ENCODE measurements at places on chromosomes 16 and 17. TPM values are rescaled to one million over a fixed set of nuclear protein-coding genes. Genes with fewer than 3 reads are reported as not detected.
A peak's percentile ranks its signal among the peaks of the same experiment; 100 is the strongest.

DNA sequence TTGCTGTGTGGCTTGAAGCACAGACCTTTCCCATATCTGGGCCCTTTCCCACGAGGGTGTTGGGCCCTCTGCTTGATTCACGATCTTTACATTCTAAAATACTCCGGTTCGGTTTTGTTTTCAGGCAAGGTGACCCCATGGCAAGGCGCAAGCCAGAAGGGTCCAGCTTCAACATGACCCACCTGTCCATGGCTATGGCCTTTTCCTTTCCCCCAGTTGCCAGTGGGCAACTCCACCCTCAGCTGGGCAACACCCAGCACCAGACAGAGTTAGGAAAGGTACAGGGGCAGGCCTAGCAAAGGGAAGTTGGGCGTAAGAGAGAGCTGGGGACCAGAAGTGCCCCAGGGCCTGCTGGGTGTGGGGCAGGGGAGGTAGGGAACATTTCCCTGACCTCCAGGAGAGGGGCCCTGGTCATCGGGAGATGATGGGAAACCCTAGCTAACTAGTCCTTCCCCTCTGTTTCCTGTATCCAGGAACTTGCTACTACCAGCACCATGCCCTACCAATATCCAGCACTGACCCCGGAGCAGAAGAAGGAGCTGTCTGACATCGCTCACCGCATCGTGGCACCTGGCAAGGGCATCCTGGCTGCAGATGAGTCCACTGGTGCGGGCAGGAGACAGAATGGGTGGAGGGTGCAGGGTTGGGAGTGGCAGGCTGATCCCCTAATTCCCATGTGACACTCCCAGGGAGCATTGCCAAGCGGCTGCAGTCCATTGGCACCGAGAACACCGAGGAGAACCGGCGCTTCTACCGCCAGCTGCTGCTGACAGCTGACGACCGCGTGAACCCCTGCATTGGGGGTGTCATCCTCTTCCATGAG is 1.4 kb downstream of the ALDOA start:
- peak; percentile 56 for DNase-seq

DNA sequence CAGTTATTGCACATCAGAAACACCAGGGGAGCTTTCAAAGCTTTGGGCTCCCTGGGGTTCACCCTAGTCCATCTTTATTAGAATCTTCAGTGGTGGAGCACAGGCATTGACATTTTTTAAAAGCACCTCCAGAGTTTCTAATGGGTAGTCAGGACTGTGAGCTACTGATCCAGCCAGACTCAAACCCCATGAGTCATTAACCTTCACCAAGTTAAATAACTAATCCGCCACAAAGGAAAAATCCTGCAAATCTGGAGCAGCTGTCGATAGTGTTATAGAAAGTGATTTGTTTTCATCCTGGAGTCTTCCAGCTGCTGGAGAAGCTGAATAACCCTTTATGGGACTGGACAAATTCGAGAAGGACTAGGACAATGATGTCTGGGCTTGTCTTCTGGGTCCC is 93.2 kb upstream of the PIRT start:
- DNase-seq = no peak

DNA sequence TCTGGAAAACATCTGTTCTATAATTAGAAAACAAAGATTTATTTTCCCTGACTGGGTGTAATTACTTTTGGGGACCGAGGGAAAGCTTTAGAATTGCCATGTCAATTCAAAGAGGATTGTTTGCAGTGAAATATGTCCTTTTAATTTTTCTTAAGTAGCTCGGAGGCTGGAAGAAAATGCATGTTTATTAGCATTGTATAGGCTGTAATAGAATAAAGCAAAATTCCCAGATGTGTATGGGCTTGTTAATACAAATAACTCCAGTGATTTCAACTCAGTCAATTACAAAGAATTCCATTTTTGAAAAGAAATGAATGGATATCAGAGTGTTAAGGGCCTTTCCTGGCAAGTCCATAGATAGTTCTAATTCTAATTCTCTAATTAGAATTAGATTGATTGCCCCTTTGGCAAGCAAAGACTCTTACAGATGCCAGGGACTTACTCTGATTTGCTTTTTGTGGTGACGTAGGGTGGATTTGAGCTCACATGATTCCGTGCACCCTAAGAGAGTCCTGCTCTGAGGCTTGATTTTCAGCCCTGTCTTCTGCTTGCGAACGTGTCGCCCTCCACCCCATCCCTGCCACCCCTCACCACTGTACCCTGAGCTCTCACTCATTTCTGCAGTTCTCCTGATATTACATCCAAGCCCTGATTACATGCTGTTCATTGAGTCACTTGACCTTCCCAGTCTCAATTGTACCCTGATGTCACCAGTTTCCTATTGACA is 70.0 kb upstream of the FAM20A start:
- no peak for DNase-seq

- no peak for DNase-seq
Observed at GRCh38 chr17:4626734-4627256, 14.7 kb downstream of the ALOX15 start.

- DNase-seq = no peak
Observed at GRCh38 chr16:47316442-47317015, 144.3 kb downstream of the ITFG1 start.

GRCh38 chr17:28130472-28130871 is 88.0 kb downstream of the NLK start:
- DNase-seq = no peak

GRCh38 chr16:85476389-85476788 is 136.7 kb upstream of the GSE1 start:
- DNase-seq = no peak

DNA sequence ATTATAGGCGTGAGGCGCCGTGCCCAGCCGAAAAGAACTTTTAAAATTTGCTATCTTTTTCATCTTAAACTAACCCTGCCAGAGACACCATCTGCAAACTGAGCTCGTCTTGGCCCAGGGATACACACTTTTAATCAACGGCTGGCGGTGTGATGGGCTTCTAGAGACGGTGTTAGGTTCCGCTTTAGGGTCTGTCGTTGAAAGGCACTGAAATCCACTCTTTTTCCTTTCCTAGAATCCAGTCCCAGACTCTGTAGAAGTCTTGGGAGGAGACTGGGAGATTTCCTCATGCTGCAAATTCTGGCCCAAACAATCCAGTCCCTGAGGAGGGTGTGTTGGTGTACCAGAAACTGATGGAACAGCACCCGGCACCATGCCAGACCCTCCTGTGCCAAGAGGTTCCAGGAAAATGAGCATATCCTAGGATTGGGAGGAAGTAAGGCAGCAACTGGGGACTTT is 52.0 kb upstream of the TEX2 start:
- DNase-seq = peak; percentile 69

Gene KIF22
- 56.2 TPM for total RNA-seq

Gene HSPB9
- not detected for total RNA-seq

Gene KCNG4
- not detected for total RNA-seq

Gene TCAP
- 3.4 TPM for total RNA-seq
